ENCODE measurements at places on chromosomes 5 and 9.

GRCh38 chr5:179208706-179209358 is 136.4 kb downstream of the ADAMTS2 start:
- DNase-seq, result no peak

GRCh38 chr5:159531554-159532105 is 201.3 kb upstream of the IL12B start:
- no peak for DNase-seq

GRCh38 chr9:135525241-135526088 is 4.2 kb downstream of the LCN1 start:
- no peak for DNase-seq

GRCh38 chr5:55031492-55031891 is 7.4 kb downstream of the GZMK start:
- no peak for DNase-seq

GRCh38 chr5:36060420-36060887 is 6.2 kb downstream of the UGT3A2 start:
- no peak for DNase-seq

DNA sequence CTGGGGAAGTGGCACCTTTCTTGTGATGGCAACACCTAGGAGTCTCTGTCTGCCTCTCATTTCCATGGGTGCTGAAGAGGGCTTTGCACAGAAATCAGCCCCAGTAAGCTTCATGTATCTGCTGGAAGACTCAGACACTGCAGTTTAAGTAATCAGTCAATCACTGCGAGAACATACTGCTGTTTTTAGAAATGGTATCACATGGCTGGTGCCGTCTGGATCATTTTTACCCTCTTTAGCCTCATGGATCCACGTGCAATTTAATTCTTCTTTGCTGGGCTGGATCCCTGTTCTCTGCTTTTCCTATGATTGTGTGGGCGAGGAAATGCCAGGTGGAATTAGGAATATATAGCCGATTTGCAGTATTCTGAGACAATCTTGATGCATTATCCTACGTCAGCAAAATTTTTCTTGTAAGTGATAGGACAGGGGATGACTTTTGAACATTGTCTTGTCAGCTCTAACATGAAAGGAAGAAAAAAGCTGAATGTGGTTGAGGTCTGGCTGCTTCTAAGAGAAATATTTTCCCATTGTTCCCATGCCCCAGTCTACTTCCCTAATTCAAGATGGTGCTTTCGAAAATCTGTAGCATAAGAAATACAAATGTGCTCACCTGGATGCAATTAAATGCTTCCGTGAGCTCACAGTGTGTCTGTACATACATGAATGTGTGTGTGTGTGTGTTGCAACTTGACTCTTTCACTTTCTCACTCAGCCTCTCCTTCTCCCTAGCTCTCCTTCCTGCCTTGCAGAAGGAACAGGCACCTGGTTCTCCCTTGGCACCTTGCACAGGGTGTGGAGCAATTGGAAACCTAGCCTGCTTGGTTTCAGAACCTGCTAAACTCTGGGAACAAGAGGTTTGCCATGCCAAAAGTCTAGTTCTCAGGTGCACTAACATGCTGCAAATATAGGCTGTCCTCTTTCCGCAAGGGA is 281.6 kb downstream of the NTRK2 start:
- DNase-seq, result no peak

DNA sequence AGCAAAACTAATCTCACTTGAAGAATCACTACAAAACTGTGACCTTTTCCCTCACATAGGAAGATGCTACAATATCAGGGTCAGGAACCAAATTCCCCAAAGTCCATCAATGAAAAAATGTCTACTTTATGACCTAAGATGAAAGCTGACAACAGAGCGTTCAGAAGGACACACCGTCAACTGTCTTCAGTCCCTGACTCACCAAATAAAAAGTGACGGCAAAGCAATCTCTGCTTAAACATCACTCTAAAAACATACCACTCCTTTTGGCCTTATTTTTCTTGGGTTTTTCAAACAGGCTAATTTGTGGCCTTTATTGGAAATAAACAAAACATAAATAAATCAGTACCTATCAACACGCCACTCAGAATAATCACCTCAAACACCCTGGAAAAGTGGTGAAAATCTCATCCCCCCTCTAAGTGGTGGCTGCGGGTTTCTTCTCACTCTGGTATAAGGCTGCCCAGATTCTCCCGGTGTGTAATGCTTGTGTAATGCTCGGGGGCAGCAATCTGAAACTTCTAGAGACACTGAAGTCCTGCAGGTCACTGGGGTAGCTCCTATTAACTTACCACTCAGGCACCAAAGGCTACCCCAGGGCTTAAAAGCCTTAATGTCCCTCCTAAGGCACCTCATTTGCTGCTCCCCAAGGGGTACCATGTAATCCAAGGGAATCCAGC is 29.5 kb downstream of the SEMA4D start:
- no peak for DNase-seq

DNA sequence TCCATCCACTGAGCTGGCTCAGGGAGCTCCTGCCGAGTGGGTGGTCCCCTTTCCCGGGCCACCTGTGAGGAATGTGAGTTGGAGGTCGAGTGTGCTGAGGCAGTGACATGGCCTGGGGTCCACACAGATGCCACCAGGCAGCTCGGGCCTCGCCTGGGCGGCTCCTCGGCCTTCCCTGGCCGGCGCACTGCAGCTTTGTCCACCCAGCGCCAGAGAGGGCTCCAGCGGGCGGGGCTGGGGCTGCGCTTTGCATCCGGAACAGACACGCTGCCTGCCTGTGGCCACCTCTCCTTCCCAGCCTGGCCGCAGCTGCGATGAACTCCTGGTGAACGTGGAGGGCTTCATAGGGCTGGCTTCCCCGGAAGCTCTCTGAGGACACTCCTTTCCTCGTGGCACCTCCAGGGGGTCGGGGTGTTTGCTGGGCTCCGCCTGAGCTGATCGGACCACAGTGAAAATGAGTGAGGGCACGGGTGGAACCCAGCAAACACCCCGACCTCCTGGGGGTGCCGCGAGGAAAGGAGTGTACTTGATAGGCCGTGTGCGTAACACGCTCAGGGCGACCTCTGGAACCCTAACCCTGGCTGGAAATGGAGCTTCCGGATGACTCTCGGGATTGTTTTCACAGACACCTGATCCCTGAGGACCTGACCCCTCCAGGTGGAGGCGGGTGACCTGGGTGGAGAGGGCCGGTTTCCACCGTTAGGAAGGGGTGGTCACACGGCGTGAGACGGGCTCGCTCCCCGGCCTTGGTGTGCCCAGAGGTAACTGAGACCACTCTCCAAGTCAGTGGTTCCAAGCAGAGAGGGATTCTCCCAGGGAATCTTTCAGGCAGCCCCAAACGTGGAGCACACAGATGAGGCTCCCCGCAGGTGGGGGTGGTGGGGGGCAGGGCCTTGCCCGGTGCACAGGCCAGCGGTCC is 31.8 kb upstream of the RXRA start:
- DNase-seq, result no peak
